ENCODE measurements at places on chromosomes 4 and X.

- DNase-seq = no peak
Measured at GRCh38 chr4:183358215-183358755, 36.1 kb upstream of the CLDN24 start.

GRCh38 chrX:18252644-18253359 lies 32.1 kb upstream of the BEND2 start:
- no peak for DNase-seq

DNA sequence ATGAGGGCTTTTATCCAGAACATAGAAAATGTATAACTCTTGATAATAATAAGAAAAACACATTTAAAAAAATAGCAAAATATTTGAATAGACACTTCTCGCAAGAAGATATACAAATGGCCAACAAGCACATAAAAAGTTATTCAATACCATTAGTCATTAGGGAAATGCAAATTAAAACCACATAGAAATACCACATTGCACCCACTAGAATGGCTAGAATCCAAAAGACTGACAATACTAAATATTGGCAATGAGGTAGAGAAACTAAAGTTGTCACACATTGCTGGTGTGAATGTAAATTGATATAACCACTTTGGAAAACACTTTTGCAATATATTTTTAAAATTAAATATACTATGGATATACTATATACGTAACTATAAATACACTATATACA lies 754.3 kb upstream of the MAGEB2 start:
- DNase-seq = no peak

GRCh38 chr4:183366206-183366835 lies 44.1 kb upstream of the CLDN24 start:
- no peak for DNase-seq

DNA sequence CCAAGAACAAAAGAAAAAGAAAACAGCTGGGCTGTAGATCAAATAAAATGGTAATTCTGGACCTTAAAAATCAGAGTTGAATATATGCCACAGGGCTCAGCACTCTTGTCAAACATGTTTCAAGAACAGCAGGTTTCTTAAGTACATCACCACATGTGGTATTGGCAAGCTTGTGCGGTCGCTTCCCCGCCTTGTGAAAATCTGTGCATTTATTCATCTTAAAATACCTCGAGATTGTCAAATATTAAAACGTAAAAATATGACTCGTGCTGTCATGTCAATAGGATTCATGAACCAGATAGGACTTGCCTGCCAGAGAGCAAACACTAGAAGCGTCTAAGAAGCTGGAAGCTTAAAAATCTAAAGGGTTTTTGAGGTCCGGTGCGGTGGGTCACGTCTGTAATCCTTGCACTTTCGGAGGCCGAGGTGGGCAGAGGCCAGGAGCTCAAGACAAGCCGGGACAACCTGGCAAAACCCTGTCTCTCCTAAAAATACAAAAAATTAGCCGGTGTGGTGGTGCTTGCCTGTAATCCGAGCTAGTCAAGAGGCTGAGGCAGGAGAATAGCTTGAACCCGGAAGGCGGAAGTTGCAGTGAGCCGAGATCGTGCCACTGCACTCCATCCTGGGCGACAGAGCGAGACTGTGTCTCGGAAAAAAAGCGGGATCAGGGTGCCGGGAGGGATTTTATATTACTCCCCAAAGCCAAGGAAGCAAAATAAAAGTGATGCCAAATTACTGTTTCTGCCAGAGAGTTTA lies 40.2 kb upstream of the TMEM154 start:
- no peak for DNase-seq

DNA sequence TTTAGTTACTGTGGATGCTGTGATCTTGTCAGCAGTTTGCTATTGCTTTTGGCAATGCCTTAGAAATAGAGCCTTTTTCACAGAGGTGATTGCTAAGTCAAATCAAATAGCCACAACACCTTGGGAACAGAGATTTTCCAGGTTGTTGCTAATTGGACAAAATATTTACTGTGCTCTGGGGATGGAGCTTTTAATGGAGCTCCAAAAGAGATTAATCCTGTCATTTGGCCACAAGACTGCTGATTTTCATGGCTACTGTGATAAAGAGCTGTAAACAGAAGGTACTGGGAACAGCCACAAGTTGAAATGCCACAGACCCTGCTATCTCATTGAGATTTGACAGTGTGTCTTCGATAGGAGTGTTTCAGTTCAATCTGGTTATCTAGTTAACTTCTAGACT lies 1715.2 kb upstream of the ADGRL3 start:
- no peak for DNase-seq

GRCh38 chr4:95528388-95528948 lies 20.3 kb downstream of the UNC5C start:
- no peak for DNase-seq

DNA sequence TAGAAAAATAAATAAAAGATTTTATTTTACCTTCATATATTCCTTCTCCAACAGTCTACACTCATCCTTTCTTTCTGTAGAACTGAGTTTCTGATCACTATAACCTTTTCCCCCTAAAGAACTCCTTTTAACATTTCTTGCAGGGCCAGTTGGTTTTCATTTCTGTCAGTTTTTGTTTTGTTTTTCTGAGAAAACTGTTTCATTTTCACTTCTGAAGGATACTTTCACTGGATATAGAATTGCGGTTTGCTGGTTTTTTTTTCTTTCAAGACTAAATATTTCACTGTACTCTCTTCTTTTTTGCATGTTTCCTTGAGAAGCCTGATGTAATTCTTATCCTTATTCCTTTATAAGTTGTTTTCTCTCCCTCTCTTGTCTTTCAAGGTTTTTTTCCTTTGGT lies 90.4 kb upstream of the EOLA2 start:
- DNase-seq = no peak

- no peak for DNase-seq
Measured at GRCh38 chrX:52870046-52870445, 2.2 kb upstream of the XAGE3 start.

- no peak for DNase-seq
Measured at GRCh38 chr4:118787844-118788380, 48.0 kb downstream of the SEC24D start.

DNA sequence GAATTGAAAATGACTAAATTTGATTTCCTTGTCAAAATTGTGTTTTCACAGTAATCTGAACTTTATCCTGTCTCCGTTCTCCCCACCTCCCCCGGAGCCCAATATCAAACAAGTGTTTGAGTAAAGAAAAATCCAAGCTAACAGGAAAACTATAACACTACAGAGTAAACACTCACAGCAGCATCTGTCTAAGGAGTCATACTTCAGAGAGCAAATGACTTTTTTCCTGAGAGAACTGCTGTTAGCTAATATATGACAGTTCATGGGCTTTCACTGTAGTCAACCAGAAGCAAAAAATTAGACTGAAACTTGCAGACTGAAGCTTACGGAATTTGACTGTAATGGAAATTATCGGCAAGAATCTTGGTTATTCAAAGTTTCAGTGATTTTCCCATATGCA lies 321.7 kb downstream of the ANKRD50 start:
- DNase-seq = no peak

- no peak for DNase-seq
Measured at GRCh38 chrX:100687128-100687527, 43.1 kb downstream of the SRPX2 start.

GRCh38 chrX:87140800-87141483 lies 376.7 kb upstream of the KLHL4 start:
- no peak for DNase-seq

DNA sequence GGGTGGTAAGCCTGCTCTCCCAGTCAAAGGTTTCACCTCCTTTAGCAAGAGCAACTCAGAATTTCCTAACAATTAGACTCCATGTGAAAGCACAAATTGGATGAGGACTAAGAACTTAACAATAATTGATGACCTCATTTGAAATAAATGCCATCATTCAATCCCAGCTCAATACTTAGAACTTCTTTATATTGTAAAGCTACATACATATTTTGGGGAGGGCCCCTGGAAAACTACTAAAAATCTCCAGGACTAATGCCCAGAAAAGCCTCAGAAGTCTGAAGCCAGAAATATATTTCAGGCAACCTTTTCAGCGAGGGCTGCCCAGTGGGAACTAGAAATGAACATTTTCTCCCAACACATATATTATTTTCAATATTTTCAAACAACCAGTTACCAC lies 38.1 kb downstream of the AMOT start:
- DNase-seq = no peak

- DNase-seq = no peak
Measured at GRCh38 chr4:186592966-186593586, 37.7 kb upstream of the MTNR1A start.

GRCh38 chr4:52968691-52969090 lies 106.6 kb downstream of the RASL11B start:
- DNase-seq = no peak

- no peak for DNase-seq
Measured at GRCh38 chr4:83013902-83014301, 3.3 kb upstream of the LIN54 start.

- DNase-seq = no peak
Measured at GRCh38 chr4:3877236-3877635, 111.1 kb downstream of the ADRA2C start.

- DNase-seq = no peak
Measured at GRCh38 chr4:32645653-32646052, 1925.5 kb downstream of the PCDH7 start.

- DNase-seq = no peak
Measured at GRCh38 chrX:102138064-102138463, 4.2 kb downstream of the TCEAL6 start.

All from hematopoietic multipotent progenitor cell treated with erythropoietin and hydrocortisone succinate and interleukin-3 and kit ligand, for 15 days (in vitro differentiated cells).